SK-MEL-5 (cell line): ENCODE measurements at places on chromosomes 5 and 9.

DNA sequence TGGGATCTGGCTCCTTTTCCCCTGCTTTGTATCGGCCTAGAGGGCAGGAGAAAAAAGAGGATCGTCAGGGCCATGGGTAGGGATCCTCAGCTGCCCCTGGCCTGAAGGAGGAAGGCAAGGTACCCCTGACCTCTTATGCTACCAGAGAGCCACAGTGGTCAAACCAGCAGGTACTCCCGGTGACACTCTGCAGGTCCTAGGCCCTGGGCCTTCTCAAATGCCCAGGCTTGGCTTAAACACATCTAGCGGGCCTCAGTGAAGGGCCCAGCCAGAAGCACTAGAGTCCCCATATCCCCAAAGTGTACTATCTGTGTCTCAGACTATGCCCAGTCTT is 3.5 kb downstream of the IRF1 start:
- no peak for DNase-seq

- DNase-seq, result no peak
Measured at GRCh38 chr9:37029776-37030610, 4.1 kb downstream of the PAX5 start.

DNA sequence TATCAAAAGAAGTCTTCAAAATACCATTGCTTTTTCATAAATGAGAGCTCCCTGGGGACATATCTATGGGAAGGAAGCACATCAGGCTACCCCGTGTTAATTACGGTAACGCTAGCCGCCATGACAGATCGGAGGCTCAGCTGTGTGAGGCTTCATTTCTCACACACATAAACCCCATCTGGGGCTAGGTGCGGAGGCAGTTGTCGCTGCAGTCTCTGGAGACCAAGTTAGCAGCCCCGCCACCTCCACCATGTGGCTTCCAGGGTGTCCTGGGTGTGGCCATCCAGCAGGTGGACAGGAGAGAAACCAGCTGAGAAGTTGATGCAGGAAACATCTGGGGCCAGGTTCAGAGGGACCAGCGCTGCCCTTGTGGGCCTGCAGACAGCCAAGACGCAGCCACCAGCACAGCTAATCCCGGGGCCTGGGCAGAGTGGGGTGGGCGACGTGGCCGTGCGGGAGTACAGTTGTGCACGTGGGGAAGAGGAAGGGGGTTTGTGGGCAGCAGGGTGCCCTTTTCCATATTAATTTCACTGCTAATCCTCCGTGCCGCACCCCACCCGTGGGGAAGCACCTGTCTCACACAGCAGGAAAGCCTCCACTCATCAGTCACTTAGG is 426.5 kb downstream of the IRX1 start:
- DNase-seq, result no peak

DNA sequence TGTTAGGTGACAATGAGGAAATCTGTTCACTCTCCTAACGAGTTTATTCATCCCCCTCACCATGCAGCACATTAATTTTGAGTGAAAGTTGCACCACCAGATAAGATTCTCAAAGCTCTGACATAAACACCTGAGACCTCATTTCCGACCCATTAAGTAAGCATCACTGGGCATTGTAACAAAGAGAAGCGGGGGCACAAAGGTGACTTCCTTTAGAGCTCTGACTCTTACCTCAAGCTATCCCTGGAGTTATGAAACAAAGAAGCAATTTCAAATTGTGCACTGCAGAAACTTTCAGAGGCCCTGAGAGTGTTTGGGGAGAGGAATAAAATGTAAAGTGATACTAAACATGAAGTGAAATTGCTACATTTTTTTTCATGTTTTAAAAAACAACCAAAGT is 29.5 kb downstream of the C5orf15 start:
- DNase-seq, result no peak

DNA sequence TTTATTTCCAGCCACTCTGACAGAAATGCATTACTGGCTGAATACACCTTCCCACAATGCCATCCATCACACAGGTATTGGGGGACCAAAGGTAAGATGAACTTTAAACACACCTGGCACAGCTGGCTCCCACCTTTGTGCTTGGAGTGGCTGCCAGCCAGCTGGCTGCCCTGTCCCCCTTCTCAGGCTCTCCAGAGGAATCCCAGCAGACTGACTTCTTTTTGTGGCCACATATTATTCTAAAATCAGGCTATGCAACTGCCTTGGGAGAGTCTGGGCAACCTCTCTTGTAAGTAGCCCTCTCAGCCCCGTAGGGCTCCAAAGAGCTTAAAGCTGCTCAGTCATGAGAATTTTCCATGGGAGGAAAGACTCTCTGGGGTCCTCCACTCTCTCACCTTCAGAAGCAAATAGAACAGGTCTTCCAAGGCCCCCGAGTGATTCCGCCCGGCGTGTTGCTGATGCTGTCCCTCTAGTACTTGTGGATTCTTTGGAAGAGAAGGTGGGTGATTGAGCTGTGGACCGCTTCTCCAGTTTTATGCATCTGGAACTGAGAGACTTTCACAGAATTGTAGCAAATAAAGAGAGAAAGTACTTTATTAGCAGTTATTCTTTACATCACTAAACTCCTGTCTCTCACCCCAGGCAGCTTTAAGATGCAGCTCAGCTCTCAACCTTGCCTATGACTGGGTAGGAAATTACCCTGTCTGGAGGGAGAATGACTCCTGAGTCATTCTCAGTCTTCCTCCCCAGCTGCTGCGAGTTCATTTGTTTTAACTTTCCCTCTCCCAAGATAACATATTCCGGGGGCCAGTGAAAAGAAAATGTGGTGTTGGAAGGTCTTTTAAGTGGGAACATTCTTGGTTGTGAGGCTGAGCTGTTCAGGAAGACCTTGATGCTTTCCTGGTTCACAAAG is 159.4 kb upstream of the PITX1 start:
- no peak for DNase-seq

DNA sequence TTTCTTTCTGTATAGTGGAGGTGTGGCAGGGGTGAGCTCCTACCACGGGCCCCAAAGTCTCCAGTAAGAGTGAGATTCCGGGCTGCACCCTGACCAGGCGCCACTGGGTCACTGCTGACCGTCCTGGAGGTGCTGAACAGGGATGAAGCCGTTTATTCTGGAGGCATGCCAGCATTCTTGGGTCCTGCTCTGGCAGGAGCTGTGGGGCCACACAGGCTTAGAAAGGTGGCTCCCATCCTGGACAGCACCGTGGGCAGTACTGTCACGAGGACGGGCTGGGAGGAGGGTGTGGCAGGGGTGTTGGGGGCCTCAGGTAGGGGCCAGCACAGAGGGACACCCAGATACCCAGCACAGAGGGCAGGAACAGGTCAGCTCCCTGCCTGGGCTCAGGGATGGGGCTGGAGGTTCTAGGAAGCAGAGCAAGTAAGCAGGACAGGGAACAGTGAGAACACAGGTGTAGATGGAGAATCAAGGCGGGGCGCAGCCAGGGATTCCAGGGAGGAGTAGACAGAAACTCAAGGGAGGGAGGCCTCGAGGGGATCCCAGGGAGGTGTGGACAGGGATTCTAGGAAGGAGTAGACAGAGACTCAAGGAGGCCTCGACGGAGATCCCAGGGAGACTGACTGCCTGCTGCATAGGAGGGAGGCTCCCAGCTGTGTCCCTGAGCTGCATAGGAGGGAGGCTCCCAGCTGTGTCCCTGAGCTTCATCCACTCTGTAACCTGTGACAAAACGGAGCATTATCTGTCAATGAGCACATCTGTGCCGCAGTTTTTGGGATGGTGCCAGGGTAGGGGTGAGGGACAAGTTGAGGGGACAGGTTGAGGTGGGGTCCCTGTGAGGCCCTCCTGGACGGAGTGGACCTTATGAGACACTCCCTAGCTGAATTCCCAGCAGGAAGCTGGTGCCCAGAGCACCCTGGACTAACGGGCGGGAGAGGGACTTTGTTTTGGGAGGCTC is 1.1 kb upstream of the PLEKHG4B start:
- no peak for DNase-seq

GRCh38 chr9:3409453-3409852 is 116.3 kb downstream of the RFX3 start:
- DNase-seq, result no peak

DNA sequence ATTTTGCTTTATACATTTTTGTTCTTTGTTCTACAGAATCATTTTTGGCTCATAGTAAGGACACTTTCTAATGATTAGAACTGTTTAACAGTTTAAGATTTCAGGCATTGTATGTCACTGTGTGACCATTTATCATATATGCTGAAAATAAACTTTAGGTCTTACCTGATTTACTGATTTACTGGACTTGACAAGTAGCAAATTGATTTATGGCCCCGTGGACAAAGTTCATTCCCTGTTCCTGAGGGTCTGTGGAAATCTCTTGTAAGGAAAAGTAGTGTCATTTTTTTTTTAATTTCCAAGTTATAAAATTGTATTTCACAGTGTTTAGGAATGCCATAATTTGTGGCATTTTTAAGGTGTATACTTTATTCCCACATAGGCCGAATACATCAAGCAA is 40.7 kb downstream of the KIF2A start:
- no peak for DNase-seq

GRCh38 chr9:130204959-130205358 is 32.8 kb downstream of the NCS1 start:
- no peak for DNase-seq

DNA sequence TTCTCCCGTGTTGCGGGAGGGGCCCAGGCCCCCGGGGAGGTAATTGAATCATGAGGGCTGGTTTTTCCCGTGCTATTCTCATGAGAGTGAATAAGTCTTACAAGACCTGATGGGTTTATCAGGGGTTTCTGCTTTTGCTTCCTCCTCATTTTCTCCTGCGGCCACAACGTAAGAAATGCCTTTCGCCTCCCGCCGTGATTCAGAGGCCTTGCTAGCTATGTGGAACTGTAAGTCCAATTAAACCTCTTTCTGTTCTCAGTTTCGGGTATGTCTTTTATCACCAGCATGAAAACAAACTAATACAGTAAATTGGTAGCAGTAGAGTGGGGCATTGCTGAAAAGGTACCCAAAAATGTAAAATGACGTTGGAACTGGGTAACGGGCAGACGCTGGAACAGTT is 1035.1 kb downstream of the DTWD2 start:
- no peak for DNase-seq
